ENCODE measurements at places on chromosomes 16 and 17. TPM values are rescaled to one million over a fixed set of nuclear protein-coding genes. Genes with fewer than 3 reads are reported as not detected.
A peak's percentile ranks its signal among the peaks of the same experiment; 100 is the strongest.

DNA sequence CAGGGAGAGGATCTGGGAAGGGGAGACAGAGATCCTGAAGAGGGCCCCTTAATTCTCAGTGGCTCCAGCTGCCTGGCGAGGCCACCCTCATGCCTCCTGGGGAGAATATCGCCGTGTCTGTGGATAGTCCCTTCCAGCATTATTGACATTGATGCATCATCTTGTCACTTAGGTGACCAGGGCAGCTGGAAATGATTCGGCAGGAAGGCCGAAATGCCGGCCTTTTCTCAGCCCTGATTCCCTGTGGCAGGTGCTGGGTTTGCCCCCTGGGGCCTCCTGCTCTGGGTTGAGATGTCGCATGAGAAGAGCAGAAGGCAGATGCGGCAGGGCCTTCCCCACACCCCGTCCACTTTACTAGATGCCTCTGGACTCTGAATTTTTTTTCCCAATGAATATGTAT lies 89.5 kb downstream of the RAP1GAP2 start:
- peak; percentile 51 for DNase-seq

- DNase-seq: peak; percentile 63
Measured at GRCh38 chr17:4808378-4808767, 1.4 kb downstream of the PLD2 start.

The GNG13 gene
- total RNA-seq: 0.17 TPM

DNA sequence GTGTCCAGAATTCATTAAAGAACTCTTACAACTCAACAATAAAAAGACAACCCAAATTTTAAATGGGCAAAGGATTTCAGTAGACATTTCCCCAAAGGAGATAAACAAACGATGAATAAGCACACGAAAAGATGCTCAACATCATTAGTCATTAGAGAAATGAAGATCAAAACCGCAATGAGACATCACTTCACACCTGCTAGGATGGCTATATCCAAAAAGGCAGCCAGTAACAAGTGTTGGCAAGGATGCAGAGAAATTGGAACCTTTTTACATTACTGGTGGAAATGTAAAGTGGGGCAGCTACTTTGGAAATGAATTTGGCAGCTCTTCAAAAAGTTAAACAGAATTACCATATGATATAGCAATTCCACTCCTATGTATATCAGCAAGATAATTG lies 42.0 kb downstream of the PITPNM3 start:
- DNase-seq: no peak

DNA sequence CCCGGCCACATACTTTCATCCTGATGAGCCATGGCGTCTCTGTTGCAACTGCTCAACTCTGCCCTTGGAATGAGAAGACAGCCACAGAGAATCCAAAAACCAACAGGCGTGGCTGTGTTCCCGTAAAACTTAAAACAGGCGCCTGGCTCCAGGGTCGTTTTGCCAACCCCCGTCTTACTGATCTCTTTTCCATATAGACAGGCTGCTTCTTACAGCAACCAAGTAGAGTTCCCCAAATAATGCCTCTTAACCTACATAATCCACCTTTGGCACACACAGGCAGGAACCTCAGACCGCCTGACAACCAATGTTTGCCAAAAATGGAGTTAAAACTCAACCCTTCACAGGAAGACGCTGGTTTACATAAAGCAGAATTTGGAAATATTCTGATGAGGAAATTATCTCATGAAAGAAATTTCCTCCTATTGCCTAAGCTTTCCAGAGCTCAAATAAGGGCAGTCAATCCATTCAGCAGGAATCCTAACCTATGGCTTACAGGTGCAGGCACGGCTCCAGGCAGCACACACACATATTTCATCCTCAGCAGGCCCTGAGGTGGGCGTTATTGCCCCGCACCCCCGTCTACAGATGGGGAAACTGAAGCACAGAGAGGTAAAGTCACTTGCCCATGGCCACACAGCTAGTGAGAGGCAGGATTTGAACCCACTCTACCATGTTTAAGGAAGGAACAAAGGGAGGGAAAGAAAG lies 35.8 kb downstream of the LITAF start:
- DNase-seq: no peak

The NKD1 gene
- not detected for total RNA-seq

- no peak for DNase-seq
Measured at GRCh38 chr16:886802-887731, 83.7 kb downstream of the LMF1 start.

The KRTAP17-1 gene
- not detected for total RNA-seq

GRCh38 chr17:2947588-2947950 lies 115.8 kb downstream of the OR1D5 start:
- no peak for DNase-seq

- DNase-seq: no peak
Measured at GRCh38 chr16:10561425-10561824, 19.0 kb downstream of the EMP2 start.

The MLST8 gene
- total RNA-seq: 86.2 TPM

DNA sequence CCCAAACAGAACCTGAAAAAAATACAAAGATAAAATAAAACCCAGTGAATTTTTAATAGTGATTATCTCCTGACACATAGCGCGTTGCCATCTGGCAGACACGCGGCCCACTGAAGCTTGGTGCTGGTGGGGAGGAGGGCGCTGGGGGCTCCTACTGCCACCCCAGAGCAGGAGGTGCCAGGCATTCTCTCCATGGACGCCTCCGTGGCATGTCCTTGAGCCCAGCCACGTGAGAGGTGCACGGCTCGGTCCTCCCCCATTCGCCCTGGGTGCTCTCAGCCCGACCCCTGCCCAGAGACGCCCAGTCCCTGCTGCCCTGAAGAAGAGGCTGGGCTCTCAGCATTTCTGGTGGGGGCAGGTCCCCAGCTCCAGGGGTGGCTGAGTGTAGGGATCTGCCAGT lies 142.2 kb upstream of the GSE1 start:
- DNase-seq: no peak

DNA sequence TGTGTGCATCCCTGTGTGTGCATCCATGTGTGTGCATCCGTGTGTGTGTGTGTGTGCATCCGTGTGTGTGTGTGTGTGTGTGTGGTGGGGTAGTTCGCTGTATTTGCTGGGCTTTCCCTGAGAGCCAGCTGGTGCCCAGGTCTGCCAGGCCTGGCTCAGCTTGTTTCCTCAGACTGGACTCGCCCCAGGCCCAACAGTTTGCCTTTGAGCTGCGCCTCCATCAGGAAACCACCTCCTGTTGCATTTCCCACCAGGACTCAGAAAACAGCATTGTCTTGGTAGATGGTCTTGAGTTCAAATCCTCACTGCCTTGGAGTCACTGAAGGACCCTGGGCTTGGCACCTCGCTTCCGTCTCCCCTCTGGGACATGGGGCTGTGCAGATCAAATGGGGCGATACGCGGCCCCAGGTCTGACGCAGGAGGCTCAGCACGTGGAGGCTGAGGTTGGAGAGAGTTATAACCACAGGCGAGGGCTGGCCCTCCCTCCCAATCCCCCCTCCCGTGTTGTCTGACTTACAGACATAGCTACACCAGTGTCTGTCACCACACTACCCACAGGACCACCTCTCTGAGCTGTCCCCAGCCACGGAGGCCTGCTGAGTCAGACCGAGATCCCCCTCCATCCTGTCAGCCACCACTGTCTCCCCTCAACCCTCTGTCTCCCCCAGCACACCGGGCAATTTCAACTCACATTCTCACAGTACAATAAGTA lies 4.7 kb downstream of the ITGAE start:
- peak; percentile 64 for DNase-seq

DNA sequence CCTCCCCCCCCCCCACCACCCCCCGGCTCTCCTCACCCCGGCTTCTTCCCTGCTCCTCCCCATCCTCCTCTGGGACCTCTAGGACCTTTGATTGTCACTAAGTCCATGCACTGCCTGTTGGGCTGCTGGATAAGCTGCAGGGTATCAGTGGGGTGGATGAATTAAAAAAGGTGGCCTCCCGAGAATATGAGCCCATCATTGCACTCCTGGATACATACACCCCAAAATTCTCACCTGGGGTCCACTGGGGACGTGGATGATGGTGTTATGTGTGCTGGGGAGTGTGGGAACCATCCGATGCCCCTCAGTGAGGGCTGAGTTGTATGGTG lies 88.8 kb downstream of the IRF8 start:
- no peak for DNase-seq

GRCh38 chr17:4728124-4728523 lies 3.1 kb upstream of the MED11 start:
- DNase-seq: no peak

The C17orf75 gene
- 27.9 TPM for total RNA-seq

- no peak for DNase-seq
Measured at GRCh38 chr16:8859913-8860881, 8.6 kb downstream of the CARHSP1 start.

- peak; percentile 88 for DNase-seq
Measured at GRCh38 chr16:75471723-75472633, 7.5 kb upstream of the TMEM170A start.

DNA sequence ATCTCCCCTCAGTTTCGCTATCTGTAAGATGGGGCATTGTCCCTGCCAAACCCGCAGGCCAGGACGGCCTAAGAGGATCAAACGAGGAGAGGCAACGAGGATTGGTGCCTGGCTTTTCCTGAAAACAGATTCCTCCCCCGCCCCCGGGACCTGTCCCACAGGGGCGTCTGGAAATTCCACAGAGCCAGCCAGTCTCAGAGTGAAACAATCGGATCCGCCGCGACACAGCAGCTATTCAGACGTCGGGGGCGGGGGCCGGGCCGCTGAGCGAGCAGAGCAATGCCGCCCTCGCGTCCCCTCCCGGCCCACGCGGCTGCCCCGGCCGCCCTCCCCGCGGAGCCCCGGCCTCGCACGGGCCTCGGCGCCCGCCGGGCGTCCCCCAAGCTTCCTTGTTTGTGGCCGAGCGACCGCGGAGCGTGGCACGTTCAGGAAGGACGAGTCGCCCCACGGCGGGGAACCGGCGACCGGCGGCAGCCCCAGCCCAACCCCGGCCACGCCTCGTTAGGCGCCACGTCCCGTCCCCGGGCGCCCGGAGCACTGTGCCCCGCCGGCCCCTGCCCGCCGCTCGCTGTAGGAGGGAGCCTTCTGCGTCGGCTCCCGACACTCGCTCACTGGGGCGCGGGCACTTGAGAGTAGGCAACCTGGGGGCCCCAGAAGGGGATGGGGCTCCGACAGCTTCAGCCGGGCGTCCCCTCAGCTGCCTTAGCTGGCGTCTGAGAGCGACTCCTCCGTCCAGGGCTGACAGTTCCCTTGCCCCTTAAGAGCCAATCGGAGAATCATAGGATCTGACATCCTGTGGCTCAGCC lies 29.6 kb upstream of the PHOSPHO1 start:
- DNase-seq: no peak

GRCh38 chr17:6464446-6465041 lies 20.3 kb downstream of the PIMREG start:
- DNase-seq: no peak

DNA sequence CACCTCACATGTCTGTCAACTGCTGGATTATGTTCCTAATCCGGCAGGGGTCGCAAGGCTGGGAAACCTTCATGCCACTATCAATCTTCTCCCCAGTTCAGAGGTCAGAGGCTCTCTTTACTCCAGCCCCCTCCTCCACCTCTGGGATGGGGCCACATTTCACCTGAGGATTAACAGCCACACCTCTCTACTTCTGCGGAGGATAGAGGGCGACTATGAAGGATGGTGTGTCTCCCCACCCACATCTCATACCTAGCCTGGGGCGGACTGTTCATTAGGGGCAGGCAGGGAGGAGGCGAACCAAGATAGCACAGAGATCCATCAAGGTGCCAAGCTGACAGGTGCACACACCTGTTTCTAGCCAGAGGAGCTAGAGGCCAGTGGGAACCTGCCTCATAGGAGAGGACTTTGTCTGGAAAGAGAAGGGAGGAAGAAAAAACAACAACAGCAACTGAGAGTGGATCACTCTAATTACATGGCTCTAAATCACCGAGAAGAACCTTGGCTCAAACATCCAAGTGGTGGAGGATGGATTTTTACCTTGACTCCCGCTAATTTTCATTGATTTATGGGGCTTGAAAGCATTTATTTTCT lies 41.9 kb upstream of the SKAP1 start:
- no peak for DNase-seq

DNA sequence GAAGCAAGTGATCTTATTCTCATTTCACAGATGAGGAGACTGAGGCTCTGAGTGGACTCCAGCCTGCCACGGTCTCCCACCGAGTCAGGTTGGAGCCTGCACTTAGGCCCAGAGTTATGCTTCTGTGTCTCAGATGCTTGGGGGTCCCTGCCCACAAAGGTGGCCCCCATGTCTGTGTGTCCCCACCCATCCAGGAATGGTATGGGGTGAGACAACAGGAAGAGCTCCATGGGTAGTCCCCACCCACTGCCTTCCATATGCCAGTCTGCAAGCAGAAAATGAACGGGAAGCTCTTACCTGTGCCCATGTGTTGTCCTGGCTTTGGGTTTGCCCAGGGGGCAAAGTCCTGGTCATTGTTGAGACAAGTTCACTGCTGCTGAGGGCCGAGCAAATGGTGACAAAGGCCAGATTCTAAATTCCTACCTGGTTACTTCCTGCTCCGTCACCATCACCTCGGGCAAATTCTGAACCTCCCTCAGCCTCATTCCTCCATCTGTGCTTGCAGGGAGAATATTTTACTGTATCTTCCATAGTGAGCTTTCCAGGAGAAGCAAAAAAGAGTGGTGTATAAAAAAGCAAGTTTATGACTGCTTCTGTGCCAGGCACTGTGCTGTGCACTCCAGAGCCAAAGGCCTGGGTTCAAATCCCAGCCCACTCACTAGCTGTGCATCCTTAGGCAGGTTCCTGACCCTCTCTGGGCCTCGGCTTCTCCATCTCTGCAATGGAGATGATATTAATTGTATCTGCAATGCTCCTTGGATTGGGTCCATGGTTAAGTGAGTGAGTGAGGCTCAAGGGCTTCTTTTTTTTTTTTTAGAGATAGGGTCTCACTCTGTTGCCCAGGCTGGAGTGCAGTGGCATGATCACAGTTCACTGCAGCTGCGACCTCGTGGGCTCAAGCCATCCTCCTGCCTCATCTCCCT lies 9.3 kb downstream of the IL4R start:
- DNase-seq: no peak

- DNase-seq: no peak
Measured at GRCh38 chr16:90083139-90083538, 6.0 kb upstream of the PRDM7 start.

The MFAP4 gene
- not detected for total RNA-seq

GRCh38 chr17:80189611-80190010 lies 19.8 kb downstream of the CARD14 start:
- DNase-seq: no peak

The ABR gene
- 128 TPM for total RNA-seq

The TPSB2 gene
- not detected for total RNA-seq

GRCh38 chr17:62705156-62705777 lies 77.8 kb downstream of the MRC2 start:
- no peak for DNase-seq

DNA sequence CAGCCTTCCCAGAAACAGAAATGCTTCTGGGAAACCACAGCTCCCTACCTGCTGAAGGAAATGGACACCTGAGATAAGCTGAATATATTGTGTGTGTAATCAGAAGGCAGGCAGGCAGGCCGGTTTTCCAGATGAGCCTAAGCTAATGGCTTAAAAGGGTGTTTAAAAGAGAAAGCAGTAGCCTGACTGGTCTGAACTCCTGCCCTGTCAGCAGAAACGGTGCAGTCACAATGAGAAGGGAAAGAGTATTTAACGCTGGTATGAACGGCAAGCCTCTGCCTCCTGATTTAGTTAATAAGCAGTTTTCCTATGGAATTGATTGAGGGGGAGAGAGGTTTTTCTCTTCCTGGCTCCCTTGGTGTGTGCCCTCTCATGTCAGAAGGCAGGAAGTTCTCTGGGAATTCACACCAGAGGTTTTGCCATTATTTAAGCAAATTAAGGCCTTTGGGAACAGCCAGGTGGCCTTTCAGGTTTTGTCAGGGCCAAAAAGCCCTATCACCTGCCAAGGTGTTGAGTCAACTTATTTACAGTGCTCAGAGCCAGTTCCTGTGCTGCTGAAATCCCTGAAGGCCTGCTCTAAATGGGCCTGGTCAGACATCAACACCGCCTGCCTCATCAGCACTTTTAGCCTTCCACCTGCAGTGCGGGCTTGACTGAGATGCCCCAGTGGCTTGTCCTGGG lies 41.6 kb downstream of the CDH1 start:
- no peak for DNase-seq

Data from G401 (cell line).